NCI-H2171 treated with DMSO at 0.1 percent for 48 hours (cell line): ENCODE measurements at places on chromosomes 5 and 9.

- no peak for DNase-seq
These were observed 88.1 kb downstream of the SH3TC2 start for GRCh38 chr5:148974642-148975327.

DNA sequence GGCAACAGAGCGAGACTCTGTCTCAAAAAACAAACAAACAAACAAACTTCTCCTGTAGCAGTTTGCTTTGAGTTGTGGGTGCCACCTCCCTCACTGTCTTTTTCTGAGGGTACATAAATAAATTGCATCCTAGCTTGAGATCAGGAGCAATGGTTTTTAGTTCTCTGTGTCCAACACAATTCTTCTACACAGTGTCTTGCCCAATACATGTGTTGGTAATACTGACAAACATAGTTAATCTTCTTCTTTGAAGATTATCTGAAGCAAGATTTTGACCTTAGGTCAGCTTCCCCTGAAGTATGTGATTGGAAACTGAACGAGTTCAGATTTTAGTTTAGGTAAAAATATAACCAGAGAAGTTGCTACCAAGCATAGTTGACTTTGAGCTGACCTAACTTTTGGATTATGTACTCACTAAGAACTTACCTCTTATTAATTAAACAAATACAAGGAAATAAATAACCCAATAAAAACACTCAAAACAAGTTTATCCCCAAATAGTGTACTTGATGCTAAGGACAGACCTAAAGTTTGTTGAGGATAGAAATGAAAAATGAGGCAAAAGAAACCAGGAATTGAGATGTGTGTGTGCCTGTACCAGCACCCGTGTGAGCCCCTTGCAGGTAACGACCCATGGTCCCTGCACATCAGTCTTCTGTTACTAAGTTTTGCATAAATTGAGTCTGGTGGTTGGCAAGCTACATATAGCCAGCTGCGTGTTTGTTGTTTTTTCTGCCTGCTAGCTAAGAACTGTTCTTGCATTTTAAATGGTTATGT is 16.2 kb downstream of the TJP2 start:
- no peak for DNase-seq

- no peak for DNase-seq
These were observed 64.7 kb downstream of the MEF2C start for GRCh38 chr5:88818296-88818695.

DNA sequence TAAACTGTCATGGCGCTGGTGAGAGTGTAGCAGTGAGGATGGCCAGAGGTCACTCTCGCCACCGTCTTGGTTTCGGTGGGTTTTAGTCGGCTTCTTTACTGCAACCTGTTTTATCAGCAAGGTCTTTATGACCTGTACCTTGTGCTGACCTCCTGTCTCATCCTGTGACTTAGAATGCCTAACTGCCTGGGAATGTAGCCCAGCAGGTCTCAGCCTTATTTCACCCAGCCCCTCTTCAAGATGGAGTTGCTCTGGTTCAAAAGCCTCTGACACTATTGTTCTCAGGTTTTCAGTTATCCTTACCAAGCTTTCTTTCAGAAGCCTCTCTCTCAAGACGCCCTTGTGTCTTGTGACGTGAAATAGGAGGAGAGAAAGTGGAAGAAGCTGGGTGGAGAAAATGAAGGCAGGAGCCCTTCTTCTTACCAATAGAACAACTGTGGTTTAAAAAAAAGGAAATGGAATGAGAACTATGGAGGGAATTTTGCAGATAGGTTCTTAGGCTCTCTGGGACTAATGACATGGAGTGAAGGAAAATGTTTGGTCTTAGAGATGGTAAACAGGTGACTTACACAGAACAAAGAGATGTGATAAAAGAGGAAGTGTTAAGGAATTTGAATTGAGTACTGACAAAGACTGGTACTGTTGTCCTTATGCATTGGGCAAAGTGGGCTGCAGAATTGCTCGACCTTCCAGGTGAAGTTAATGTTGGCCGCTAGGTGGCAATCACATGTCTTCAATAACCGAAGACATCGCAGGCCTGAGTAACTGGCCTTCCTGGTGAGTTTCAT is 133.3 kb upstream of the RAI14 start:
- DNase-seq: peak; percentile 50

DNA sequence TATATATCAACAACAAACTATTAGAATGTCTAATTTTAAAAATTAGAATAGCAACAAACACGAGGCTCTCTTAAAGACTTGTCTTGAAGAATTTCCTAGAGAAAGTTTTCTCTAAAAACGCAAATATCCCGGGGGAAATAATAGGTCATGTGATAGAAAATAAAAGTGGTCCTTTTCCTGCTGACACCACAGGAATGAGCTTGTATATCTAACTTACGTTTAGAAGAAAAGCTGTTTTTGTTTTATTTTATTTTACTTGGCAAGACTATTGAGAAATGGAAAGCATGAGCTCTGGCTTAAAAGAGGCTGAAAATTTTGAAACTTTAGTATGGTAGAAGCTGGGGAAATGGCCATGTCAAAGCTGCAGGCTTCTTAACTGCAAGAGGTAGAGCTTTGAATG is 465.0 kb downstream of the AGTPBP1 start:
- no peak for DNase-seq

- peak; percentile 49 for DNase-seq
These were observed 204.3 kb downstream of the PIK3R1 start for GRCh38 chr5:68419637-68420452.

DNA sequence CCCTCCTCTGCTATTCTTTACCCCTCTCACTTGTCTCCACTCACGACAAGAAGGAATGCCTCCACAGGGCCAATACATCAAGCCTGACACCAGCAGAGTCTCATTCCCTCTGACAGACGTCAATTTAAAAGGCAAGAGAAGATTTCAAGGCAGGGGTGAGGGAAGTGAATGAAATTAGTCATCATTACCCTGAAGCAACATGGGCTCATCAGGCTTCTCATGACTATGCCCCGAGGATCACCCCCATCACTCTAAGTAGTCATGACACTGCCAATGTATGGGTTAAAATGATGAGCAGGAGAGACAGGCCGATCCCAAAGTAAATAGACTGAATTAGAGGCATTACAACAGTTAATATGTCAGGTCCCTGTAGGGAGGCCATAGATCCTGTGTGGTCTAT is 504.4 kb downstream of the TLE4 start:
- DNase-seq: no peak

DNA sequence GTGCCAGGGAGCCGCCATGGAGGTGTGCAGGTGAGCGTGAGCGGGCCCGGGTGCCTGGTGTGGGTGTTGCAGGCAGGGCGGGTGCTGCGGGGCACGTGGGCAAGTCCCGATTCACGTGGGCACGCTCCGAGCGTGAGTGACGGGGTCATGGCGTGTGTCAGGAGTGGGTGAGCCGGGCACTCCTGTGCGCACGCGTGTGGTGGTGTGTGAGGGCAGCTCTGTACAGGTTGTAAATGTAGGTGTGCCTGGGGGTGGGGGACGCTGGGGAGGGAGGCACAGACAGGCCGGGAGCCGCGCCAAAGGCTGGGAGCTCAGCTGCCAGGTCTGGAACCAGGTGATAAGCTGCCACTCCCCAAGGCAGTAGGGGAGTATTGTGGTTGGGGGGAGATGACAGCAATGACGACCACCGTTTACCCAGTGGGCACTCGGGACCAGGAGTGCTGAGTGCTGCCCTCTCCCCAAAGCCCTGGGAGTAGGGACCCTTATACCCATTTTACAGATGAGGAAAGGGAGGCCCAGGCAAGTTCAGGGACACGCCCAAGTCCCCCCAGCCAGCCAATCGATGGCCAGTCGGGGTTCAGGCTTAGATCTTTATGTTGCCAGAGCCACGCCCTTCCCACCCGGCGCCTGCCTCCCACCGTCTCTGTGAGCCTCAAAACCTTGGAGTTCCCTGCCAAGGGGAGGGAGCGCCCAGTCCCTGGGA is 9.6 kb downstream of the NCS1 start:
- DNase-seq: no peak

- no peak for DNase-seq
These were observed 300.5 kb upstream of the CTNND2 start for GRCh38 chr5:12204761-12205160.

DNA sequence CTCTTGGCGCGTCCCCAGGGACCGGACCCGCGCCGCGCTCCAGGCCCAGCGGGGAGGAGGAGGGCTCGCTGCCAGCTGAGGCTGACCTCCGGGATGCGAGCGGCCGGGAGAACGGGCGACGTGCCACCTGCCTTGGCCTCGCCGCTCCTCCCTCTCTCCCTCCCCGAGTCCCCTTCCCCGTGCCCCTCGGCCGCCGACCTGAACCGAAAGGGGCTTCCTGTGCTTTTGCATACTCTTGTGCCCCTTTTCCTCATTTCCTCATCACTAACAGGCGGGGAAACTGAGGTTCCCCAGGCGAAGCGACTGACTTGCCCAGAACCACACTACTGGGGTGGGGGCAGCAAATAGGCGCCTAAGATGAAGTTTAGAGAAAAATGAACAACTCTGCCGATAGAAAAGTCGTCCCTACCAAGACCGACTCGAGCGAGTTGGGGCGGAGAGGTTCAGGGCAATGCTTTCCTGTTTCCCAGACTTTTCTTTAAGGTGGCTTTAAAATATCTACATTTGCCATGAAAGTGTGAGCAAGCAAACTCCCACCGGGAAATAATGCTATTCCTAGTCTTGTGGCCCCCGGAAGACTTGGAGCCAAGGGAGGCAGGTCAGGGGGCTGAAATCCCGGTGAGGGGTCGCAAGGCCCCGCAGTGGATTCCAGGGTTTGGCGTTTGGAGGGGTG is 580 bp upstream of the DUSP1 start:
- DNase-seq: no peak

DNA sequence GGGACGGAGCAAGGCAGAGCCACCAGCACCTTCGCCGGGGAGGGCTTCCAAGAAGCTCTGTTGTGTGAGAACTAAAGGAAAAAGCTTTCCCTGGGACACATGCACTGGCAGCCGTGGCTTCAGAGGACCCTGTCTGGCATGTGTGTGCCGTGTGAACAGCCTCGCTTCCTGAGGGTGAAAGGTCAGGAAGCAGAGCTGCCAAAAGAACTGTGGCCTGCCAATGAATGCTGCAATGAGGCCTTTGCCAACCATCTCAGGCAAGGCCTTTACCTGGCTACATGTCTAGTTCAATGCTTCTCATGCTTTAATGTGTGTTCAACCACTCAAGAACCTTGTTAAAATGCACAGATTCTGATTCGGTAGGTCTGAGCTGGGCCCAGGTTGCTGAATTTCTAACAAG is 53.5 kb downstream of the NIPSNAP3B start:
- DNase-seq: no peak

GRCh38 chr9:129544761-129545160 is 76.1 kb downstream of the C9orf50 start:
- DNase-seq: no peak

- peak; percentile 4 for DNase-seq
These were observed 155.9 kb downstream of the SGCD start for GRCh38 chr5:156482818-156483217.

DNA sequence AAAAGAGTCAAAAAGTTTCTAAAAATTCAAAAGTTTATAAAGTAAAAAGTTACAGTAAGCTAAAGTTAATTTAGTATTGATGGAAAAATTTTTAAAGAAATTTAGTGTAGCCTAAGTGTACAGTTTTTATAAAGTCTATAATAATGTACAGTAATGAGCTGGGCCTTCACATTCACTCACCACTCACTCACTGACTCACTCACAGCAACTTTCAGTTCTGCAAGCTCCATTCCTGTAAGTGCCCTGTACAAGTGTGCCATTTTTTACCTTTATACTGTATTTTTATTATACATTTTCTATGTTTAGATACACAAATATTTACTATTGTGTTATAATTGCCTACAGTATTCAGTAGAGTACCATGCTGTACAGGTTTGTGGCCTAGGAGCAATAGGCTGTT is 239.5 kb upstream of the MAP3K1 start:
- no peak for DNase-seq
